Suppressor macrophage treated with lipopolysaccharide for 4 hours (primary cell): ENCODE measurements at places on chromosomes 2 and 18.

- no peak for DNase-seq
Measured at GRCh38 chr2:223797037-223797436, 40.3 kb downstream of the AP1S3 start.

GRCh38 chr2:86480105-86480504 is 38.9 kb downstream of the KDM3A start:
- DNase-seq: no peak

GRCh38 chr2:176464886-176465564 is 195.8 kb downstream of the MTX2 start:
- no peak for DNase-seq

- no peak for DNase-seq
Measured at GRCh38 chr18:29873211-29873610, 1169.3 kb downstream of the DSC3 start.

GRCh38 chr2:15293262-15293937 is 267.7 kb downstream of the NBAS start:
- no peak for DNase-seq

GRCh38 chr2:146244830-146245229 is 1600.0 kb upstream of the ACVR2A start:
- DNase-seq: no peak

DNA sequence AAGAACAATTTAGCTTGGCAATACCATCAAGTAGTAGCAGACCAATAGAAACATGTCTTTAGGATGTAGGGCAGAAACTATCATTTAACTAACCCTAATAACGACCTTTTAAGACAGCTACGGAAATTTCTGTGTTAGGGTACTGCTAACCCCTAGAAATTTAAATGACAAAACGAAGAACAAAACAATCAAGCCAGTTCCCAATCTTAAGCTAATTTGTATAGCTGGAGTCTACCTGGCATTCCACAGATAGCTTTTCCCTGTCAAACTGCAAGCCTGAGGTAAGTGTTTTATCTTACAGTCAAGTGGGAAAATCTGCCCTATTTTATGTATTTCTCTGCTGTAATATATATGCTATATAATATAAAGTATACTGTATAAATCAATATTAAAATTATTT is 37.6 kb upstream of the CDKL4 start:
- no peak for DNase-seq

GRCh38 chr2:210128961-210129360 is 42.2 kb downstream of the KANSL1L start:
- no peak for DNase-seq

DNA sequence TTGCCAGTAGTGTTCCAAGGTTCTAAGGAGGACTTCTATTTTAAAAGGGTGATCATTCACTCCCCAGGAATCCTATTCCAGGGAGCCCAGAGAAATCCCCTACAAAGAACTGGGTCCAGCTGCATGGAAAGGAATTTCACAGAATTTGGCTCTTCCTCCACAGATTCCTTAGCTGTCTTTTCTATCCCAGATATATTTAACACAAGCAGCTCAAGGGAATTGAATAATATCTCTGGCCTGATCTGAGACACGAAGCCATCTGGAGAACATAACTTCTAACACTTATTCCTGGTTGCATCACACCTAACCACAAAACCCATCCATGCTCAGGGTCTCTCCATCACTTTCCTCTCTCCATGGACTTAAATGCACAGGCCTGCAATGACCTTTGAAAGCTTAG is 306.7 kb upstream of the ACVR2A start:
- no peak for DNase-seq

GRCh38 chr2:162887902-162888301 is 49.3 kb upstream of the KCNH7 start:
- no peak for DNase-seq

DNA sequence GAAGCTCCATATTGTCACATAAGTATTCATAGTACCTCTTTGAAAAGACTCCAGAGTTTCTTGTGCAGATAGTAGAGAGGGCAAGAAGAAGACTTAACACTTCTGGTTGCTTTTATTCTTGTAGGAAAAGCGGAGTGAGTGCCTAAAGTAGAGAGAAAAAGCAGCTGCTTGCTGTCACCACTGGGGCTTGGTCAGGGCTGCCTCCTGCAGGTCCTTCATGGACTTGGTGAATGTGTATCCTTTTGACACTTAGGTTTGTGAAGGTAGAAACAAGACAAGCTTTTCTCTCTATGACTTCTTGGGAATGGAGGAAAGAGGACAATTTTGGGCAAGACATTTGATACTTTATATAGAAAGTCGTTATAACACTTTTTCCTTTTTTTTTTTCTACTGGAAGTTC is 312.8 kb upstream of the FANCL start:
- DNase-seq: no peak

DNA sequence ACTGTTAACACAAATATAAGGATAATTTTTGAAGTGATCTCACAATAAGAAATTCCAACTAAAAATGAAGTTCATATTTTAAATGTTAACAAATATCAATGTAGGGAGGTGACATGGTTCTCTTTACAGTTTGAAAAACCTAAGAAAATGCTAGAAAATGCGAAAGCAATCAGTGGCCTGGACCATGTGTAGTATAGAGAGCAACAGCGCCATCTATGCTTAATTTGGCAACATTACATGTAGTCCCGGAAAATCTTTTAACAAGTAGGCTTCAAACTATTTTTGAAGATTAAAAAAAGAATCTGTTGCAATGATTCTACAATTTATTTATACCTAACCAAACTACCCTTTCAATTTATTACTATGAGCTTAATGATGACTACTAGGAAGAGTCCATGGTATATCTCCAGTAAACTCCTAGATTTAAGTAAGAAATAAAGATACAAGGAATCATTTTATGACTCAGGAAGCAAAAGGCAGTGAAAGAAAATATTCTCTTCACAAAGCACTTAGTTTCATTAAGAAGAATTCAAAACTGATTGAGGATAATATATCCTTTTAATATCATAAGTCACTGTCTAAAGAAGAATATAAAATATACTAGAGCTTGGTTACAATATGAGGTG is 33.3 kb downstream of the NDUFA10 start:
- peak; percentile 77 for DNase-seq

GRCh38 chr2:4832642-4833041 is 859.5 kb upstream of the SOX11 start:
- DNase-seq: no peak

DNA sequence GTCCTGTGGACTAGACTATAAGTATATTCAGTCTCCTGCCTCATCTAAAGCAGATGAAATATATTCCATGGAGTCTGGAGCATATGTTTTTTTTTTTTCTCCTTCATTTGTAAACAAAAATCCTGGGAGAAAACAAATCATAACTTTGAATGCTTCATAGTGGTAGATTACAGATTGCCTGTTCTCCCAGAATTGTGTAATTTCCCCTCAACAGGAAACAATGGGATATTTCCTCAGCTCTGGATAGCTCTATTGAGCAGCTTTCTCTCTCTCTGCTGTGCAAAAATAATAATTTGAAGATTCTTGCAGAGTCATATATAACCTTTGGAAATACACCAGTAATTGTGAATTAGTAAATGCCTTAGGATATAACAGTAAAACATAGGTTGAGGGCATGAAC is 1406.6 kb upstream of the ACVR2A start:
- no peak for DNase-seq

DNA sequence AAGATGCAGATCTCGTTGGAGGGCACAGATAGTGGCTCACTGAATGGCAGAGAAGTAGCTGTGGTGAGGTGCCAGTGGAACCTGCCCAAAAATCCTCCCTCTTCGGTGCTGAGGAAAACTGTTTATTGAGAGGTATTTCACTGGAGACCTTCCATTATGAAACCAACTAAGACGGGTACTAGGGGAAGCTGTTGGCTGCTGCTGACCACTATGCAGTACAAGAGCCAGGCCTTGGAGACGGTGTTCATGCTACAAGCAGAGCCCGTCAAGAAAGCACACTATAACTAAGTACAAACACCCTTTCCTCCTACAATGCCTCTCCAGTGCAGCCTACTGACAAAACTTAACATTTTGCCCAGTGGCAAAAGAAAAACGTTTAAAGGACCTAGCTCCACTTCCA is 4.6 kb downstream of the ARL5A start:
- no peak for DNase-seq

DNA sequence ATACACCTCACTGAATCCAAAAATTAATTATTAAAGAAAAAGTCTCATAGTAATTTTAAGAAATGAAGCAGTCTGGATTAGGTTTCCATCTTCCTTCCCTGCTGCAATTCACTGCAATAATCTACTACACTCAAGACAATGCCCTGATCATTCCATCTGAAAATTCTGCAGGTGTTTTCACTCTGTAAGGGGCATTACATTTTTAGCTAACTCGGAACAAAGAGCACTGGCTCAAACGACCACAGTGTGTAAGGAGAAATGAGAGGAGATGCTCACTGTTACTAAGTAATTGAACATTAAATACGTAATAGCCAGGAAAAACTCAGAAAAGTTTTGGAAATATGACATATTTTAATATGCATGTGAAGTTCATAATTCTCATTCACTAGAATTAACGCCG is 1.3 kb downstream of the B4GALT6 start:
- DNase-seq: no peak

DNA sequence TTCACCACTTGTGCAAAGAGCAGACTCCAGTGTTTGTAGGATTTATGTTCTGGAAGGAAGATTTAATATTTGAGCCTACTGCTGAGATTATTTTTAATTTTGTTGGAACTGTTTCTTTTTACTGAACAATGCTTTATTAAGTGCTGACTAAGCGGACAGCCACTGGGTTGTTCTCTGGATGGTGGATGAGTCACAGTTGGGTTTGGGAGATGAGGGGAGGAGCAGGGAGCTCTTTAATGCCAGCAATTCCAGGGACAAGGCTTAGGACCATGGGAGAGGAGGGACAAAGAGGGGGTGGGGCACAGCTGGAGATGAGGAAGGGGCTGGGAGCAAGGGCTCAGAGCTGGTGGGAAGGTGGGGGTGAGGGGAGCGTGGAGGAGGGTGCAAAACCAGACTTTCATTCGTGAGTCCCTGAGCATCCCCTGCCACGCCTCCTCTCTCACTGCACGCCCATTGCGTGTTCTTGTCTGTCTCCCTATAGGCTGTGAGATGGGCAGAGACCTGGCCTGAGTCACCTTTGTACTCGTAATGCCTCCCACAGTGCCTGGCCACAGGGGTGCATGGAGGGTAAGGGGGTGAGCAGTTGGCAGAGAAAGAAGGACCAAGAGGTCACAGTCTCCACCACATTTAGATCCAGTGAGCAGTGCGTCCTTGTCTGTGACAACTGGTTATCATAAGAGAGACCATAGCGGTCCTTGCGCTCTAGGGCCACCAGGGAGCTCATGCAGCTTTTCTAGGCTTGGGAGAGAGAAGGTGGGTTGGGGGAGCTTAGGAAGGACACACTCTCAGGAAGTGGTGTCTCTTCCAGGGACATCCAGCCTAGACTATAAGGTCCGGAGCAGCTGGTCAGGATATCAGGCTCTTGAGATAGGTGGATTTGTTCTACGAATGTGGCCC is 18.4 kb downstream of the SLC4A3 start:
- DNase-seq: peak; percentile 11

GRCh38 chr2:86298411-86299390 is 38.7 kb downstream of the REEP1 start:
- DNase-seq: no peak

DNA sequence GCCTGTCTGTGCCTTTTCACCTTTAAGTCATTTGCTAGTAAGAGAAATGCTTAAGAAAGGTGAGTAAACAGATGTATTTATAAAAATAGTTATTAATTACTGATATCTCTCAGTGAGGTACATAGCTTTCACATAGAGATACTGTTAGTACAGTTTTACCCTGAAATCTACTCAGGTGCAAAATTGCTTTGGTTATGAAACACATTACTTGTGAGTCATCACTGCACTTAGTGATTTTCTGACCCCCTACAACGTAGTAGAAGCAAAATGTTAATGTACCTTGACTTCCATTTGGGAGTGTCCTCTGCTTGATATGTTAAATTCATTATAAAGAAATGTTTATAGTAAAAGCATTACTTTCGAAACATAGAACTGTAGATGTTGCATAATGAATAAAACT is 6.5 kb downstream of the GLS start:
- no peak for DNase-seq

DNA sequence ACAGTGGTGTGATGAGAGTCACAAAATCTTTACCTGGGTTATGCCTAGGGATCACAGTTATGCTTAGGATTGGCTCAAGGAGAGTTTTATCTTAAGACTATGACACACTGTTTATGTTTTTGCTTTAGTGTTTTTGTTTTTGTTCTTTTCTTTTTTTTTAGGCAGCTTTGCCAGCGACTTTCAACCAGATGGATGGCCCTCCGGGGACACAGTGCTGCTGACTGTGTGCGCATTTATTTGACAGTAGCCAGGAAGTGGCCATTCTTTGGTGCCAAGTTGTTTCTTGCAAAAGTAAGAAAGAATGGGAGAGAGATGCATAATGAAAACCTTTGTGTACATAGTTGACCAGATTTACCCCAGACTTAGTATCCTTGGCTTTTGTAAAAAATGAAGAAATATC is 15.1 kb upstream of the DYNC2LI1 start:
- DNase-seq: no peak

DNA sequence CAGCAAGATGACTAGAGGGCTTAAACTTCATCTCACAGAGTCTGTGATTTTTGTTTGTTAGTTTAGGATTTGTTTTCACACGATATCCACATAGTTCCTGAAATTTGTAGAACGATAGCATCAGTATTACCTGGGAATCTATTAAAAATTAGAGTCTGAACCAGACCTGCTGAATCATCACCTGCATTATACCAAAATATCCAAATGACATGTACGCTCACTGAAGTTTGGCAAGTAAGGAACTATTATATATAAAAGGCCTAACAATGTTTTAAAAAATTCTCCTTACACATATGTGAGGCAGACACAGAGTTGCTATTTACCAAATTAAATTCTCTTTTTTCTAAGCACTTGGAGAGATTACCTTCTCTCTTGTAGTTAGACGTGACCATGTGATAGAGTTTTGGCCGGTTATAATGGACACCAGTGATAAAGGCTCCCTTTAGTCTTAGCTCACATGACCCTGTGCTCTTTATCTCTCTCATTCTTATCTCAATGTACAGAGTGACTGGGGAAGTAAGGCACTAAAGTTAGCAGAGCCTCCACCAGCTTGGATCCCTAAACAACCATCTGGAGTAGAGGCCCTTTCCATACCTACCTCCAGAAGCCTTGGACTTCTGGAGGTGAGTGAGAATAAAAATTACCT is 363.1 kb downstream of the DSC3 start:
- DNase-seq: no peak
